ENCODE measurements at places on chromosomes 6 and 20.

DNA sequence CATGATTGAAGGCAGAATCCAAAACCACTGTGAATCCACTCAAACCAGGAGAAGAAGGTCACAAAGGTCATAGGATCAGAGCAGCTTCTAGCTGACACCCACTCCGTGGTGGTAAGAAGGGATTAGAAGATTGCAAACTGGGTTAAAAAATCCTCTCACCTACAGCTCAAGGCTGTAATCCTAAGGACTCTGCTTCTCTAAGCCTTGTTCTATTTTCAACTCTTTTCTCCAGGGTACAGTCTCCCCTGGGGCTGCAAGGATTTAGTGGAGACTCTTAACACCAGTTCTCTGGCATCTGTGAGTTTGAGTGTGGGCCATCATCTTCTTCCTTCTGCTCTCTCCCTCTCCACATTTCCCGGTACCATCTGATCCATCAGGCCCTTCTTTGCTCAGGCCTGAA lies at the start of gene GUCA1A:
TSS of gene GUCA1A (plus strand) at position 264 of the 400 bp plus-strand sequence. CDS start 250 bp downstream, outside the sequence.
- no peak for DNase-seq

DNA sequence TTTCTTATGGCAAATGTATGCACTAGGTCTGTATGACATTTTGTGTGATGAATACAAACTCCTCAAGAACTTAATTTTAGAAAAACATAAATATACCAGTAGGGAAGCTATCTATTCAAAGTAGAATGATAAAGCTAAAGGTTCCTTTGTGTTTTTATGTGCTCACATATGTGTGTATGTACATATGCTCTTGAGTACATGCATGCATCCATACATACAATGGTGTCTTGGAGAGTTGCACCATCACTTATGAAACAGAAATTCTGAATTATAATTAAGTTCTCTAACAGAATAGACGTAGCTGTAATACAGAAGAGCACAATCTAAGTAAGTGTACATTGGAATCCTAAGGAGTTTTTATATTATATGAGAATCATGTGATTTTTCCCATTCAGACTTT lies 2.3 kb downstream of the NKAIN2 start:
- no peak for DNase-seq

DNA sequence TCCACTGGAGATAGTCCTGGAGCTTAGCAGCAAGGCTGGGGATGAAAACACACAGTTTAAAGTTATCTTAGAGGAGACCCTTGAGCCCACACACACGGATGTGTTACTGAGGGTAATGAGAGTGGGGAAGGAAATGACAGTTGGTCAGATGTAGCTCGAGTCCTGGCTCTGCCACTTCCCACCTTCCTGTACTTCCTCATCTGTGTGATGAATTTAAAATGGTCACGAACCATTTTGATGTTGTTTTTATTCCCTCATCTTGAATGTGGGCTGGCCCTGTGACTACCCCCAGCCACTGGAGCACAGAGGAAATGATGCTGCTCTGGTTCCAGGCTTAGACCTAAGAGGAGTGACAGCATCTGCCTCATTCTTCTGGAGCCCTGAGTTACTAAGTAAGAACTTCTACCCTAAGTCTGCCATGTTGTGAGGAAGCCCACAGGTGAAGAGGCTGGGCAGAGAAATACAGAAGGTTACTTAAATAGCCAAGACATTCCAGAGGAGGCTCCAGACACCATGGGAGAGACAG lies 141.2 kb downstream of the NRN1 start:
- no peak for DNase-seq

DNA sequence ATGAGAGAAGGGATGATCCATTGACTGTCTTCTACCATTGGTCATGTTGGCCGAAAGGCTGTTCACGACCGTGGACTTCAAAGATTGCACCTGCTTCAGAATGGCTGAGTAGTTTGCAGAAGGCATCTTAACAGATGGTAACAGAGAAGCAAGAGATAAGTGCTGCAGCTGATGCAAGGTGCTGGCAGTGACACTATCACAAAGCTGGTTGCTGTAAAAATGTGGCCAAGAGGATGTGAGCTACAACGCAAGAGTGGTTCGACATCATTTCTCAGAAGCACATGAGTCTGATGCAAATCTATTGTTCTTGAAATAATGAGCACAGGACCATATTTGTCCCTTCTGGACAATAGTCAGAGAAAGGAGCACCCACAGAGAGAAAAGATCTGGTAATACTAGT lies 27.0 kb upstream of the ANKEF1 start:
- no peak for DNase-seq

- no peak for DNase-seq
Observed at GRCh38 chr6:3911614-3912336, 62.6 kb downstream of the FAM50B start.

DNA sequence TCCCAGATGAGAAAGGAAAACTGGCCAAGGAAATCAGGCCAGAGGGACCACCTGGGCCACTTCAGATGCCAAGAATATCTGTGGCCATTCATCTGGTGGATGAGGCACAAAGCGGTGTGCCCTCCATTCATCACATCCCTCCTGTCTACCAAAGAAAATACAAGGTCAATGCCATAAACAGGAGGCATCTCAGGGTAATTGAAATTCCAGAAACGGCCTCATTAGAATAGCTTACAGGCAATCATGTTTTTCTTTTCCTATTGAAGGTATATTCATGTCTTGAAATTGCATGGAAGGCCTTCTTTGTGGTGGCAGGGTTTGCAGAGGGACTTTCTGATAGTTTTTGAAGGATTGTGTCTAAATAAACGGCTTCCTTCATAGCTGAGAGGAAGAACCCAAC lies 578.3 kb downstream of the HAO1 start:
- DNase-seq, result no peak

DNA sequence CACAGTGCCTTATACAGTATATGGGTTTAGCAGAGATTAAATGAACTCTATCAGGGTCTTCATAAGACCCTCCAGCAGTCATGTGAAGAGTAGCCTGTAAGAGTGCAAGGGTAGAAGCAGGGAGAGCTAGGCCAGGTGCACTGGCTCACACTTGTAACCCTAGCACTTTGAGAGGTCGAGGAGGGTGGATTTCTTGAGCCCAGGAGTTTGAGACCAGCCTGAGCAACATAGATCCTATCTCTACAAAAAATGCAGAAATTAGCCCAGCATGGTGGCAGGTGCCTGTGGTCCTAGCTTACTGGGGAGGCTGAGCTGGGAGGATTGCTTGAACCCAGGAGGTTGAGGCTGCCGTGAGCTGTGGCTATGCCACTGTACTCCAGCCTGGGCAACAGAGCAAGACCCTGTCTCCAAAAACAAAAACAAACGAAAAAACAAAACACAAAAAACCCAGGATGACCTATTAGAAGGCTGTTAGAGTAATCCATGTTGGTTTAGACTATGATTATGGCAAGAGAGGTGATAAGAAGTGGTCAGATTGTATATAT lies 31.9 kb downstream of the NCOA3 start:
- no peak for DNase-seq

DNA sequence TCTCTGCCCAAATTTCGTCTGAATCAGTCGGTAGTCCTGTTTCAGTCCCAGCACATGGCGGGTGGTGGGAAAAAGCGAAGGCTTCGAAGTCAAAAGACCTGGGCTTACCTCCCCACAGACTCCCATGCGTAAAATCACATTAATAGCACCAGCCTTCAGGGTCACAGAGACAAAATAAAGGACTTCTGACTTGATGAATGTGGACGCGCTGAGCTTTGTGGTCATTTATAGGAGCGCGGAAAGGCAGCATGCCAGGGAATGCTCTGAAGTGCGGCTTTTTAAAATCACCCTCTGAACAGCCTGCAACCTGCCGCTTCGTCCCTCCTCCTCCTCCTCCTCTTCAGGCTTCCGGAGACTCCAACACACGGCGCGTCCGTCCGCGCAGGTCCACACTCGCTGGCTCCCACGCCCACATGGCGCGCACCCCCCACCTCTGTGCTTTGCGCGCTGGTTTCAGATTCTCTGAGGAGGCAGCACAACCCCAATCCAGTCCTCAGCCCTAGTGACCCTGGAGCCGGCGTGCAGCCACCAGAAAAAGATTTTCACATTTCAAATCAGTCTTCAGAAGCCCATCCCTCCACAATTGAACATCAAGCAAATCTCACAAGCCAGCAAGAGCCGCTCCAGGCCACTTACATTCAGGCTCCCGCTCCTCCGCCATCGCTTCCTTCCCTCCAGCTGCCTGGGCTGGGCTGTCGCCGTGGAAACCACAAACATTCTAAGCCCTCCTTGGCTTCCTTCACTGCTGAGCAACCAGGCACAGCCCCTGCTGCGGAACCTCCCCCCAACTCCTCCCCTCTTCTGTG lies at the start of gene C6orf118:
TSS of gene C6orf118 (minus strand) at position 680 of the 806 bp plus-strand sequence. CDS start at position 661, 19 bp downstream.
- no peak for DNase-seq

- no peak for DNase-seq
Observed at GRCh38 chr6:53699462-53699861, 33.9 kb upstream of the KLHL31 start.

- DNase-seq, result no peak
Observed at GRCh38 chr6:14861491-14861943, 384.4 kb upstream of the JARID2 start.

- DNase-seq, result no peak
Observed at GRCh38 chr20:7274870-7275269, 507.4 kb downstream of the BMP2 start.

- DNase-seq, result no peak
Observed at GRCh38 chr6:169774347-169774746, 22.9 kb downstream of the ERMARD start.

- peak; percentile 97 for DNase-seq
Observed at GRCh38 chr6:37819177-37819801, at the start of gene ZFAND3. Gene ZFAND3 (plus strand): TSS chr6:37819727. CDS start chr6:37819946, 219 bp downstream.

GRCh38 chr6:25627001-25627400 lies 25.0 kb upstream of the SCGN start:
- no peak for DNase-seq

- no peak for DNase-seq
Observed at GRCh38 chr6:139982195-139982594, 607.7 kb upstream of the CITED2 start.

DNA sequence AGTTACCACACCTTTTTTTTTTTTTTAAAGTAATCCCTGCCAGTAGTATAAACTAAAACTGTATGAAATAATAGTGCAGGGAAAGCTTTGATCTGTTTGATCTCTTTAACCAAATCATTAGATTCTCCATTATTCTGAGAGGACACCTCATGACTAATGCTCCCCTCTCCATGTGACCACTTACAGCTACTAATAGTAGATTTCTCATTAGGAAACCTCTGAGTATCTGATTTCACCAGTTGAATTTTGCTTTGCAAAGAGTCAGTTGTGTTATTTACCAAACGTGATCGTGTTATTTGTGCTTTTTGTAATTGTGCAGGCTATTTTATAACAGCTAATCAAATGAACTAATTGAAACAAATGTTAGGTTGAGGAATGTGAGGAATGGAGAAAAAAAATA lies 12.5 kb downstream of the CASP8AP2 start:
- no peak for DNase-seq

GRCh38 chr6:208938-209337 lies 83.3 kb upstream of the DUSP22 start:
- no peak for DNase-seq

- no peak for DNase-seq
Observed at GRCh38 chr6:130423044-130423443, 57.2 kb downstream of the TMEM200A start.

DNA sequence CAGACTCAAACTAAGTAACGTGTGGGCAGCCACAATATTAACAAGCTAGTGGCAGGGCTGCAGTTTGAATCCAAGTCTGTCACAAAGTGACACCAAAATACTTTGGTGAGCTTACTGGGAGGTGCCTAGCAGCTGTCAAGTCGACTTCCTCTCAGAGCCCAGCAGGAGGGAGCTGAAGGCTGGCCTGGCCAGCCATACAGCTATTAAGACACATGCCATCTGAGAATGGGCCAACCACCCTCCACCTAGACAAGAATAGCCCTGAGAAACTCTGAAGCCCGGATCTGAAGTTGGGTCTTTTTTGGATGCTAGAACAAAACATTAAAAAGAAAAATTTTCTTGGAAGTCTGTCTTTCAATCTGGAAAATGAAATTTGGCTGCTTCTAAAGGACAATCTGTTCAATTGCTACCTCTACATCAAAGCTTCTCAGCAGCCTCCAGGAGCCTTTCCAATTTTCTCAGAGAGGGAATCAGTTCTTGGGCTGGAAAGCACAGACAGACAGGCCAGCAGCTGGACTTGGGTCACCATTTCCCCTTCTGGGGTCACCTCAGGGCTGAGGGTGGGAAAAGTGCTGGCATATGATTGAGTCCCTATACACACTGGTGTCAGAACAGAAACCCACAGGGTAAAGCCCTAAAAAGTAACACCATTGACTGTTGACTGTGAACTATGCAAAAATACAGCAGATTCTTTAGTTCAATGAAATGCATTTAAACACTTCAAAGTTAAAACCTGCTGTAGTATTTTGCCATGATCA lies 42.9 kb downstream of the UQCC1 start:
- DNase-seq, result no peak

DNA sequence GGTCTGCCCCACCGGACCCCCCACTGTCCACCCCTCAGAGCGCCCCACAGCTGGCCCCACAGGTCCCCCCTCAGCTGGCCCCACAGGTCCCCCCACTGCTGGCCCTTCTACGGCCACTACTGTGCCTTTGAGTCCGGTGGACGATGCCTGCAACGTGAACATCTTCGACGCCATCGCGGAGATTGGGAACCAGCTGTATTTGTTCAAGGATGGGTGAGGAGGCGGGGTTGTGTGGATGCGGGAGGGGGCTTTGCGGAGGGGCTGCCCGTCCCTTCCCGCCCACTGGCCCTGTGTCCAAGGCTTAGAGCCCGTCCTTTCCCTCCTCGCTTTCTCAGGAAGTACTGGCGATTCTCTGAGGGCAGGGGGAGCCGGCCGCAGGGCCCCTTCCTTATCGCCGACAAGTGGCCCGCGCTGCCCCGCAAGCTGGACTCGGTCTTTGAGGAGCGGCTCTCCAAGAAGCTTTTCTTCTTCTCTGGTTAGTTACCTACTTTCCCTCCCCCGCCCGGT lies 4.7 kb downstream of the MMP9 start:
- no peak for DNase-seq

- peak; percentile 68 for DNase-seq
Observed at GRCh38 chr20:6142348-6142993, 19.6 kb upstream of the FERMT1 start.

DNA sequence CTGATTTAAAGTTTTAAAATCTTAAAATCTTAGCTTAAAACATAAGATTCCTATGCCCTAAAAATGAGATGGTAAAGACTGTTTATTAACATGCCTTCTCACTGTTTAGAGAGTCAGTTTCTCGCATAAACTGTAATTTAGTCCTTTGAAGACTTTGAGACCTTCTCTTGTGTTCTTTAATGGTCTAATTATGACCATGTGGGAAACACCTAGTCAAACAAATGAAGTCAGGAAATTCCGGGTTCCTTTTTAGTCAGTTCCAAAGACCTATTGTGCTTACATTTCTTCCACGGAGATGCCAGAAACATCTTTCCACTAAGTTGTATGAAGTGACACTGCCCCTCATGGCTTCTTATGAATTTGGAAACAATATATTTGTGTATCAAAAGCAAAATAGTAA lies 64.2 kb upstream of the KIF25 start:
- DNase-seq, result no peak

DNA sequence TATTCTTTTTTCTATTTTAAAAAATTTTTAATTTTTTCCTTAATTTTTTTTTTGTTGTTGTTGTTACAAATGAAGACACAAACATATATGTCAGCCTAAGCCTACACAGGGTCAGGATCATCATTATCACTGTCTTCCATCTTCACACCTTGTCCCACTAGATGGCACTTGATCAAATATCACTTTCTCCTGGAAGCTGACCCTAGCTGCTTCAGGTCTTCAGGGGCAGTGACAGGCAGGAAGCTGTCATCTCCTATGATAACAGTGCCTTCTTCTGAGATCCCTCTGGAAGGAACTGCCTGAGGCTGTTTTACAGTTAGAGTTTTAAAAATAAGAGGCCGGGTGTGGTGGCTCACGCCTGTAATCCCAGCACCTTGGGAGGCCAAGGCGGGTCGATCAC lies 70.2 kb upstream of the EEF1E1 start:
- no peak for DNase-seq

Measured in hematopoietic multipotent progenitor cell treated with erythropoietin and hydrocortisone succinate and interleukin-3 and kit ligand, for 17 days (in vitro differentiated cells).